ENCODE measurements at places on chromosomes 4 and X.
A peak's percentile ranks its signal among the peaks of the same experiment; 100 is the strongest.

DNA sequence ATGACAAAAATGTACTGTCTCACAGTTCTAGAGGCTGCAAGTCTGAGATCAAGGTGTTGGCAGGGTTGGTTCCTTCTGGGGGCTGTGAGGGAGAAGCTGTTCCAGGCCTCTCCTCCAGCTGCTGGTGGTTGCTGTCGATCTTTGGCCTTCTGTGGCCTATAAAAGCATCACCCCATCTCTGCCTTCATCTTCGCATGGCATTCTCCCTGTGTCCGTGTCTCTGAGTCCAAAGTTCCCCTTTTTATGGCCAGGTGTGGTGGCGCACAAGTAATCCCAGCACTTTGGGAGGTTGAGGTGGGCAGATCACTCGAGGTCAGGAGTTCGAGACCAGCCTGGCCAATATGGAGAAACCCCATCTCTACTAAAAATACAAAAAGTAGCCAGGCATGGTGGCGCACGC, 31.5 kb upstream of the ARAF start:
- DNase-seq: no peak

GRCh38 chr4:168411318-168412150, 68.8 kb downstream of the DDX60L start:
- no peak for DNase-seq

GRCh38 chr4:110250023-110250387, 51.6 kb upstream of the ELOVL6 start:
- DNase-seq: no peak

DNA sequence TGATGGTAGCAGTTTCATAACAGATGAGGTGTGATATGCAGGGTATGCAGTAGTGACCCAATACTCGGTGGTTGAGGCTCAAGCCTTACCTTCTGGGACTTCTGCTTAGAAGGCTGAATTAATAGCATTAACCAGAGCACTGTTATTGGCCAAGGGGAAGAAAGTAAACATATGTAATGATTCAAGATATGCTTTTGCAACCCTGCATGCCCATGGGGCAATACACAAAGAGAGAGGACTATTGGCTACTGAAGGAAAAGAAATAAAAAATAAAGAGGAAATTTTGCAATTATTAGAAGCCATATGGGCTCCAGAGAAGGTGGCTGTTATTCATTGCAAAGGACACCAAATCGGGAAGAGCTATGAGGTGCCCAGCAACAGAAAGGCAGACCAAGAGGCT, 8.7 kb downstream of the GAGE10 start:
- no peak for DNase-seq

- no peak for DNase-seq
Measured at GRCh38 chrX:101419489-101419888, 11.5 kb downstream of the HNRNPH2 start.

DNA sequence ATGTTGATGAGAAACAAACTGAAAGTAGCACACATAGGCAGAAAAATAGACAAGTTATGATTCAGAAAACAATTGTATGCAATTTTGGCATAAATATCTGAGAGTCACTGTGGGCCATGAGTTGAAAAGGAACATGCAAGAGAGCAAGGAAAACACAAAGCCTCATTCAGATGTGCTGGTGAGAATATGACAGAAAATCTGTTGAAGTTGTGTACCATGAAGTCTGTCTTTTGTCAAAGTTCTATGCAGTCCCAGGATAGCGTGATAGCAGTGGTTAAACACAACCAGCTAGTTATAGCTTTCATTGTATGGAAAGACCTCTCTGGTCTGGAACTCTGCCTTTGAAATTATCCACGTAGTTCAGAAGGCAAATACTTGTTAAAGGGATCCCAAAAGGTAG, 53.0 kb downstream of the TMEM154 start:
- peak; percentile 18 for DNase-seq

GRCh38 chr4:1996866-1997611, 11.7 kb downstream of the NELFA start:
- no peak for DNase-seq

DNA sequence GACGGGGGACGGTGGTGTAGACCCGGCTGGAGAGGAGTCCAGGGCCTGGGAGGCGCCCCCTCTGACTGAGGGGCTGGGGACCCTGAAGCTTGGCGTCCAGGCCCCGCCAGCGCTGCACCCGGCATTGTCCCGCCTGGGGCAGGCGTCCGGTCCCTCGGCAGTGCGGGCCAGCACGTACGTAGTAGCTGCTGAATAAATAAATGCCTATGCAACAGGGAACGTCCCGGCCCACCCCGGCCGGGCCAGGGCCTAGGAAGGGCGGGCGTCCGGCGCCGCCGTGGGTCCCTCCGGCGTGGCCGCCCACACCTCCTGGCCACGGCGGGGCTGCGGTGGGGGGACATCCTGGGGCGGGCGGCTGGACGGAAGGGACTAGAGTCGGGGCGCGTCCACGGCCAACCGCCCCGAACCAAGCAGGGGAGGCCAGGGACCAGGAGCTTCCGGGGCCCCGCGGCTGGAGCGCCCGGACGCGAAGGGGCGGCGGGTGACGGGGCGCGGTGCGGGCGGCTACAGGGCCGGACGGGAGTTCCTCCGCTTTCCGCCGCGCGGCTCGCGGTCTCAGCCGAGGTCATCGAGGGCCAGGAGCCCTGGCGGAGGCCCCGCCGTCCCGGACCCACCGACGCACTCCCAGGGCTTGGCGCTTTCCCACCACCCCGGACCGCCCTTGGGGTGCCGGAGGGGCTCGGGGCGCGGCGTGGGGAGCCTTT, 886 bp upstream of the WWC2 start:
- no peak for DNase-seq

DNA sequence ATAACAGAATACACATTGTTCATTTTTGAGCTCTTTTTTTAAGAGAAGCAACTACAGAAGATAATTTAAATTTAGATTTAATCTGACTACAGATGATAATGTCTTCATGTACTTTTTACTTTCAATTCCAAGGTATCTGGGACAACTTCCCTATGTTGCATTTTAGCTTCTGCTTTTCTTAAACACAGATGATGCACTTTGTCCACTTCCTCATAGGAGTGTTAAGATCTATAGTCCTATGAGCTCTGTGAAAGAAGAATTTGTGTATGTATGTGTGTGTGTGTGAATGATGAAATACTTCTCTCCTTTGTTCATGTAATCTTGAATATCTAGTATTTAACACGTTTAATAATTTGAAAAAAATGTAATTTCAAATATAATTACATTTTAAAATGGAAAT, 5.3 kb upstream of the FHIP1A start:
- no peak for DNase-seq

DNA sequence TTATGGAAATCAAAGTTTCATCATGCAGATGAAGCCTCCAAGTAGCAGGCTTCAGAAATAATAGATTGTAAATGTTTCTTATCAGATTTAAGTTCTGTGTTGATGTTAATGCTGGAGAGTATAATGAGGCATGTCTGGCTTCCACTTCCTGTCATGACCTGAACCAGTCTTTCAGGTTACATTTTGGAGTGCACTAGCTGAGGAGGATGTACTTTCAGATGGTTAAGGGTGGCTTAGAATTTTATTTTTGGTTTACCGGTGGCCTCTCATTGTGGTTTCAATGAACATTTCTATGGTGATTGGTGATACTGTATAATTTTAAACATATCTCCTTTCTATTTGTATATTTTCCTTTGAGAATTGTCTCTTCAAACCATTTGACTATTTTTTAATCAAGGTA, 890.4 kb downstream of the SH3BGRL start:
- DNase-seq: no peak

DNA sequence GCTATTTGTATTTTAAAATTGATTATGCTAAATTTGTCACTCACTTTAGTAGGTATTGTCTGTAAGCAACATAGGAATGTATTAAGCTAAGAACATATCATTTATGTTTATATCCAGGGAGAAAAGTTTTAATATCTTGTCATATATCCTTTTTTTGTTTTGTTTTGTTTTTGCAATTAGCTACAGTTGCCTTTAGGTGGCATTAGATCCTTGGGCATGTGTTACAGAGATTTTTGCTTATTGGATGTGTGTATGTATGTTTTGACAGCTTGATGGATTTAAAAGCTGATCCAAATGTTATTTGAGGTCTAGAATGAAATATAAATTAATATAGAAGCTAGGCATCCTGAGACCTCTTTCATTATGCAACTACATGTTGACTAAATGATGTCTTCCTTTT, 36.1 kb upstream of the OTUD4 start:
- no peak for DNase-seq

DNA sequence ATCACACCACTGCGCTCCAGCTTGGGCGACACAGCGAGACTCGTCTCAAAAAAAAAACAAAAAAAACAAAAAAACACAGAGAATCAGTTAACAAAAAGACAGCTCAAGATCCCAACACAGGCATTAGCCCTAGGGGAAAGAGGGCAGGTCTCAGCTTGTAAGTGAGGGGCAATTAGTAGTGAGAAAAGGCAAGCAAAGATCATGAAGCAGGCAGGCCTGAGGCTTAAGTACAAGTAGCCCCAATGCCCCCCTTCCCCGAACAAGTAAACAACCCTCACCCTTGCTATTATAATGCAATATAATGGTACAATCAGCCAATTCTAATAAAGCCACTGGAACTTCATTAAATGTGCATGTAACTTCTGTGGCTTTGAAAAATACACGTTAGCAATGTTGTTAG, 17.0 kb downstream of the ADGRA3 start:
- DNase-seq: no peak

DNA sequence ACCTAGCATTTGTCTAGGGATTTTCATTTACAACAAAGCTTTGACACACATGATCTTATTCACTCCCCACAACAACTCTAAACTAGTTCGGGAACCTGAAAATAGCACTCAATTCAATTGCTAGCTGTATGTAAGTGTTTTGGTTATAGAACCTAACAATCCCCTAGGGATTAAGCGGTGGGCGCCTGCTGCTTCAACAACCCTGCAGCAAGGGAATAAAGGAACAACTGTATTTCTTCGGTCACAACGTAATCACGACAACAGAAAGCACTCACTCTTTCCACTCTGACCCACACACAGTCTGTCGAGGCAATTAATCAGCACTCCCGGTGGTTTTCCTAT, 674 bp upstream of the DIAPH2 start:
- no peak for DNase-seq

GRCh38 chr4:161134795-161135194, 1029.0 kb downstream of the FSTL5 start:
- DNase-seq: no peak

GRCh38 chr4:70915036-70915815, 13.1 kb downstream of the MOB1B start:
- DNase-seq: no peak

DNA sequence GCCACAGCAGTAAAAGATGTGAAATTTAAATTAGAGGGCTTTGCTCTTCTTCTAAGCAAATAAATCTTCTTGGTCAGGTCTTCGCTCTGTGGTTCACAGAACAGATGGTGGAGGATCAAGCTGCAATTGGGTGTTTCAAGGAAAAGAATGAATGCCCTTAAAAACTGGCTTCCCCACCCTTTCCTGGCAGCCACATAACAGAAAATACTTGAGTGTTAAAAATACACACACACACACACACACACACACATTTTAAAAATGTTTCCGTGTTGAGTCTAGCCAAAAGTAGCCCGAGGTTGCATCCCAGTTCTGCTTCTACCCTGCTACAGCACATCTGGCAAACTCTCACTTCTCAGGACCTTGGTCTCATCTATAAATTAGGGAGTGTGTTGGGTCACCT, 56.7 kb upstream of the FGFBP2 start:
- no peak for DNase-seq

DNA sequence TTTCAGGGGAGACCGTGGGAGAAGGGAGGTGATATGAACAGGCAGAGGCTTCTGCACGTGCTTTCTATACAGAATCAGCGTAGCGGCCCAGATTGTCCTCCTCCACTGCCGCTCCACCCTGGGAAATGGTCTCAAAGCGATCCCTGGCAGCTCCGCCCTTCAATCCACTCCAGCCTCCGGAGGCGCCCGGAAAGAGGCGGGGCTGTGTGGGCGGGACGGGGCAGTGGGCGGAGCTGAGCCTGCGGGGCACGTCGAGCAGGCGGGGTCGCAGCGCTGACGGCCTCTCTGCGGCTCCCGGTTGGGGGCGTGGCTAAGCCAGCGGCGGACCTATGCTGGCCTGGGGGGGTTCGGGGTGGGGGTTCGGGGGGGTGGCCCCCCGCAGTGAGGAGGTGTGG, 210 bp upstream of the SMIM10L2A start:
- no peak for DNase-seq

DNA sequence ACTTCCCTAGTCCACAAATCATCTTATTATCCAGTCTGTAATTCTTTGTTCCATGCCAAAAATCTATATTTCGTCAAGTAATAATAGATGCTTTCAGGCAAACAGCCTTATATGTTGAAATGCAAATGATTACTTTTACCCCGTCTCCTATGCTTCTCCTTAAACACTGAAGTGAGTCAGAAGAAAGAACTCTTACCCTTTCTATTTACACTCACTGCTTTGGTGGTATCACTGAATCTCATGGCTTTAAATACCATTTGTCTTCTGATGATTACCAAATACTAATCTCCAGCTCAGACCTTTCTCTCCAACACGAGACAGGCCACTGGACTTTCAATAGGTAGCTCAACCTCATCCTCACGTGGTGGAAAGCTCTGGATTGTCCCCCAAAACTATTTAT, 558.1 kb downstream of the IL1RAPL1 start:
- DNase-seq: no peak

DNA sequence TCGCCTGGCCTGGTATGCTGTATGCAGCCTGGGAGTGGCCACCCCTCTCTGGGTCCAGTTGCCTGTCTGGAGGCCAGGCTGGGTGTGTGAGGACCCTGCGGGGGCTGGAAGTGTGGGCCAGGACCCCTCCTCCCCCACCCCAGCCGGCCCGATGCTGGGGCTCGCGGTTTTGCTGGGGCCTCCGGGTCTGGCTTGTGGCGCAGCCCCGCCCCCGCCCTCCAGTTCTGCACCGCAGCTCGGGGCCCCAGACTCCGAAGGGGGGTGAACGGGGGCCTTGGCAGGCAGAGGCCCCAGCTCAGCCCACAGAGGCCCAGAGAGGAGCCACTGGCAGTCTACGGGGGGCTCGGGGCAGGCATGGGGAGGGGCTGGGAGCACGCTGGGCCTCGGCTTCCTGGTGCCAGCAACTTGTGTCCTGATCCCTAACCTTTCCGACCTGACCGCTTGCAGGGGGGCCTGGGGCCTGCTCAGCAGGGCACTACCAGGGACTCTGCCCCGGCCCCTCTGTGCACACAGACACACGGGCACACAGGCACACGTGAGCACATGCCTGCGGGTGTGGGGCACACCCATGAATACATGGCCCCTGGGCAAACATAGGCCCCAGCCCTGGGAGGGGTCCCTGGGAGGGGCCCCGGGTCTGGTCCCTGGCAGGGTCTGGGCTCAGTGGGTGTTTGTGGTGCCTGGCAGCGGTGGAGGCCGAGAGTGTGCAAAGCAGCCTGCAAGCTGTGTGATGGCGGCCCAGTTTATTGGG, 21.4 kb upstream of the FGFR3 start:
- no peak for DNase-seq

DNA sequence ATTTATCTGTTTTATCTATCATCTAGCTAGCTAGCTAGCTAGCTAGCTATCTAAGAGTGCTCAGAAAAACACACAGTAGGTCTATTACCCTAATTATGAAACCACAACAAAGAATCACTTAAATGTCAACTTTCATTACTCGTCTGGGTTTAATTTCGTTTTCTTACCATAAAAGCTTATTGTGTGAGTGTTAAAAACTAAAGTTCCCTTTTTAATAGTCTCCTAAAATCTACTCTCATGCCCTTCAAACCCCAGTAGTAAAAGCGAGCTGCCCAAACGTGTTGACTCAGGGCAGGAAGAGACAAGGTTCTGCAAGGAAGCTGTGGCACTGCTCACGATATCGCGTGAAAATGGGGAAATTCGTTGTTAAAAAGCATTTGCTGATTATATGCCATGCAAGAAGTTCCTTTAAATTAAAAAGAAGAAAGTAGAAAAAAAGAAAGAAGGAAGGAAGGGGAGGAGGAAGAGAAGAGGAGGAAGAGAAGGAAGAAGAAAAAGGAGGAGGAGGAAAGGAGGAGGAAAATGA, 595 bp downstream of the MBNL3 start:
- no peak for DNase-seq

Data from vagina (tissue), 2 donors.